Lung (tissue), 17 donors: ENCODE measurements at places on chromosomes 11 and 22.
A peak's percentile ranks its signal among the peaks of the same experiment; 100 is the strongest.

DNA sequence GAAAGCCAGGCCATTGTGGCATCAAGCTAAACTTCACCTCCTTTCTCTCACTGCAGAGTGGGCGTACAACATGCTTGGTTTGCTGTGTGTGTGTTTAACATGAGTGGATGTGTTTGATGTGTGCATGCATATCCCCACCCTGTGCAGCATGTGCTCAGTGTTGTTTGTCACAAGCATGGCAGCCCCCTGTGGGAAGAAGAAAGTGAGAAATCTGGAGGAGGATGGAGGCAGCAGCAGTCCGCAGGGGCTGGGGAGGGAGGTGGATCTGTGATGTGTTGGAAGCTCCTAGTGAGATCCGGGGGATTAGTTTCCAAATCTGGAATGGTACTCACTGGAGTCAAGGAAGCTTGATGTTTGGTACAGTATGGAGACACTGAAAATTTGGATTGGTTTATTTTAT, 24.1 kb upstream of the CCDC134 start:
- DNase-seq = no peak
- H3K27me3 ChIP-seq = no peaks in the 10 kb centered on the region

DNA sequence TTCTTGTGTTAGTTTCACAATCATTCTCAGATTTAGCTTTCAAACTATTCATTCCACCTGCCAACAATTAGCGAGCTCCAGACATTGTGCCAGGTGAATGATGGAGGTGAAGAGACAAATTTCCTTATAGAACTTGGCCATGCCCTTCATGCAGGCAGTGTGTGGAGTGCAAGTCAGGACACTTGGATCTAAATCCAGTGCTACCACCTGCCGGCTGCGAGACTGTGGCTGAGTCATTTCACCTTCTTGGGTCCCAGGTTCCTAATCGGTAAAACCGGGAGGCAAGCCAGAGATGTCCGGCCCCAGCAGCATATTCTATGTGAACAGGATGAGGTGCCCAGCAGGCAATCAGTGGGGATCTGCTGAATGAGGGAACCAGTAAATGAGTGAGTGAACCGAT, 18.6 kb upstream of the EHF start:
- H3K27ac ChIP-seq = no peak overlapping the region
- H3K4me1 ChIP-seq = peaks cover 38% of the 10 kb centered on the region
- no peak overlapping the region for H3K4me3 ChIP-seq
- no peaks in the 10 kb centered on the region for H3K36me3 ChIP-seq
- no peak for DNase-seq

- no peak for DNase-seq
- H3K36me3 ChIP-seq = no peaks in the 10 kb centered on the region
- H3K27ac ChIP-seq = no peak overlapping the region
- no peaks in the 10 kb centered on the region for H3K27me3 ChIP-seq
- H3K4me1 ChIP-seq = no peaks in the 10 kb centered on the region
Observed at GRCh38 chr11:23509023-23509422, 648.7 kb upstream of the CCDC179 start.

DNA sequence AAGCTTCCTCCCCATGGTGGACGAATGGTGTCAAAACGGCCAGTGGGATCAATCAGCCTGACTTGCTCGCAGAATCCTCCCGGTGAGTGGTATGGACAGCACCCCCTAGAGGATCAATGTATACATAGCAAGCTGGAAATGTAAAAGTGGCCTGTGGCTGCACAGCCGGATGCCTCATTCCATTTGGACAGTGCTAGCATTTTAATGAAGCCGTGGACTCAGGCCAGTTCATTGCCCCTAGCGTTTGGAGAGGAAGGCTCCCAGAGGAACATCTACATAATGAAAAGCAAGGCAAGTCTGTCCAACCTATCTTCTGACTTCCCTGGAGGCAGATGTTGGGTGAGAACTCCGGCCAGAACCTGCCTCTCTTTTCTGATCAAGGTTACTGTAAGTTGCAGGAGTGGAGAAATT, 942.3 kb downstream of the NTM start:
- peak; percentile 46 for DNase-seq
- H3K36me3 ChIP-seq = no peaks in the 10 kb centered on the region
- no peak overlapping the region for H3K27ac ChIP-seq
- H3K4me1 ChIP-seq = no peaks in the 10 kb centered on the region

GRCh38 chr11:30705913-30706675, 119.9 kb upstream of the MPPED2 start:
- H3K36me3 ChIP-seq = no peaks in the 10 kb centered on the region
- DNase-seq = no peak
- no peak overlapping the region for H3K27ac ChIP-seq
- H3K4me1 ChIP-seq = no peaks in the 10 kb centered on the region

DNA sequence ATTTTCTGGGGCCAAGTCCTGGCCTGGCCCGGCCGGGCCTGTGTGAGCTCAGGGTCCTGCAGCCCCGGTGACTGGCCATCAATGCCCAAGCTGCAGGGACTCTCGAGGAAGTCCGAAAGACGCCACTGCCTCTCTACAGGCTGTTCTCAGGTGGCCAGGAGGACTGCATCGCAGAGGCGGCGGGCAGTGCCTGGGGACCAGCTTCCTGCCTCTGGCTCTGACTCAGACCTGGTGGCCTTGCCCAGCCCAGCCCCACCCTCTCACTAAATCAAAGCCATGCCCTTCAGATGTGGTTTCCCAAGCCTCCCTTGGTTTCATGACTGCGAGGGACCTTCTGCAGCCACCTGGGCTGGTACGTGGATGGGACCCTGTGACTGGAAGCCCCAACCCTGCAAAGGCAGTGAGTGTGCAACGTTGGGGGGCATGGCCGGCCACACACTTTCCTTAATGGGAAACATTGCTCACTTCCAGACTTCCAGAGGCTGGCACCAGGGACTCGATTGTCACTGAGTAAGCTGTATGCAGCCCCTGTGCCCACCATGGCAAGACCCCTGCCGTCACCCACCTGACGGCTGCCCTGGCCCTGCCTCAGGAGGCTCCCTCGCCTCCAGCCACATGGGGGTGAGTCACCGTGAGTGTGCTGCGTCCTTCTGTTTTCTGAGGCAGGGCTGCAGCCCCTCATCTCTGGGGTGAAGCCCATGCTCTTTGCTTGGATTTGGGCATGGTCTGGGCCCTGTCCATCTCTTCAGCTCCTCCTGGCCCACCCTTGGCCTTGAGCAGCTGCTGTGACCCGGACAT, 6.0 kb upstream of the FGF3 start:
- no peaks in the 10 kb centered on the region for H3K36me3 ChIP-seq
- no peak for DNase-seq
- no peaks in the 10 kb centered on the region for H3K4me1 ChIP-seq
- H3K27me3 ChIP-seq = peaks cover 39% of the 10 kb centered on the region
- H3K4me3 ChIP-seq = no peak overlapping the region

DNA sequence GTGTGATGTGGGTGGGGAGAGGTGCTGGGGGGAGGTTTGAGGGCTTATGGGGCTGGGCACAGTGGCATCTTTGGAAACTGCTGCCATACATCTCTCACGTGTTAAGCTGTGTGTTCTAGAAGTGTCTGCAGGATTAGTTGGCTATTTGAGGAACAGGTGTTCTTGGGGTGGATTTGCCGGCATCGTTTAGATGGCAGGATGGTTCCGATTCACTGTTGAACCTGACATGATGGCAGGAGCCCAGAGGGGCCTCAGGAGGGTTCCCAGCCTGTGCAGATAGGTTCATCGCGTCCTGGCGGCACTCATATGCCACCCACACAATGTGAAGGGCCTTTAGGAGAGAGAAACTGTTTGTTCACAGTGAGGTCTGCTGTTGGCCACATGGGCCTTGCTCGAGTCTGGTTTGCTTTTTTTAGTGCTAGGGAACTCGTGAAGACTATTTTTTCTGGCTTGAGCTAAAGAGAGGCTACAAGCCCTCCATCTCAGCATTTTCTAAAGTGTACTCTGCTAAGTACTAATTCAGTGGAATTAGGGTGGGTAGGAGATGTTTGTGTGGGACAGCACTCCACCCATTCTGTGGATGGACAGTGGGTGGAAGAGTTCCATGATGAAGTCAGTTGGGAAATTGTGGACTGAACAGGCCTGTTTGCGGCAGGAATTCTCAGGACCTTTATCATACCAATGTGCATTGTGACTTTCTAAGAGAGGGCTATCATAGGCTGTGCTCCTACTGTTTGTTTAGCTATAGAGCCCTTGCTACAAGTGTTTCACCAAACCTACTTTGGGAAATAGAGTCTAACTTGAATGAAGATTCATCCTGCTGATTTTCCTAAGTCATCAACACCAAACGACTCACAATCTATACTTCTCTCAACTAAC, 55.4 kb upstream of the PLET1 start:
- H3K4me1 ChIP-seq = no peaks in the 10 kb centered on the region
- H3K27me3 ChIP-seq = no peaks in the 10 kb centered on the region
- no peaks in the 10 kb centered on the region for H3K36me3 ChIP-seq

DNA sequence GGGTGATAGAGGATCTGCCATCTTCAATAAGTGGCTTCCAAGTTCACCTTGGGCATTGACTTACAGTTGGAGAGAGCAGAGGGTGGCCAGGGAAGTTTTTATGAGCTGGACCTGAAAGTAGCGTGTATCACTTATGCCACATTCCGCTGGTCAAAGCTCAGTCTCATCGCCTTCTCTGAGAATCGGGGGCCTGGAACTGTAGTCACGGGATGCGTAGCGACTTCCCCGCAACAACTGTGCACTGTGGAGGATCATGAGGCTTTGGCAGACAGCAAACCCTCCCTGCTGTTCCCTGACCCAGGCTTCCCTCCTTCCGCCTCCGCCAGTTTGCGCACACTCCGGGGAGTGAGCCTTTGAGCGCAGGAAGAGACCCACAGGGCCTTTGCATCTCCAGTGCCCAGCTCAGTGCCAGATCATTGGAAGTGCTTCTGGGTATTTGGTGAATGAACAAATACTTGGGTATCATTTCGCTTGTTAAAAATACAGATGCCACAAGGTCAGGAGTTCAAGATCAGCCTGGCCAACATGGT, 95.5 kb downstream of the CEP164 start:
- no peak overlapping the region for H3K4me3 ChIP-seq
- no peaks in the 10 kb centered on the region for H3K27me3 ChIP-seq
- no peak for DNase-seq

GRCh38 chr11:134207538-134208239, 16.1 kb downstream of the NCAPD3 start:
- H3K36me3 ChIP-seq = peaks cover 33% of the 10 kb centered on the region
- peak; percentile 2 for DNase-seq
- H3K27me3 ChIP-seq = no peaks in the 10 kb centered on the region

GRCh38 chr11:9847636-9848035, 183.8 kb downstream of the SWAP70 start:
- no peak for DNase-seq
- H3K36me3 ChIP-seq = peaks cover 6% of the 10 kb centered on the region
- no peaks in the 10 kb centered on the region for H3K27me3 ChIP-seq
- no peak overlapping the region for H3K4me3 ChIP-seq
- no peaks in the 10 kb centered on the region for H3K4me1 ChIP-seq

DNA sequence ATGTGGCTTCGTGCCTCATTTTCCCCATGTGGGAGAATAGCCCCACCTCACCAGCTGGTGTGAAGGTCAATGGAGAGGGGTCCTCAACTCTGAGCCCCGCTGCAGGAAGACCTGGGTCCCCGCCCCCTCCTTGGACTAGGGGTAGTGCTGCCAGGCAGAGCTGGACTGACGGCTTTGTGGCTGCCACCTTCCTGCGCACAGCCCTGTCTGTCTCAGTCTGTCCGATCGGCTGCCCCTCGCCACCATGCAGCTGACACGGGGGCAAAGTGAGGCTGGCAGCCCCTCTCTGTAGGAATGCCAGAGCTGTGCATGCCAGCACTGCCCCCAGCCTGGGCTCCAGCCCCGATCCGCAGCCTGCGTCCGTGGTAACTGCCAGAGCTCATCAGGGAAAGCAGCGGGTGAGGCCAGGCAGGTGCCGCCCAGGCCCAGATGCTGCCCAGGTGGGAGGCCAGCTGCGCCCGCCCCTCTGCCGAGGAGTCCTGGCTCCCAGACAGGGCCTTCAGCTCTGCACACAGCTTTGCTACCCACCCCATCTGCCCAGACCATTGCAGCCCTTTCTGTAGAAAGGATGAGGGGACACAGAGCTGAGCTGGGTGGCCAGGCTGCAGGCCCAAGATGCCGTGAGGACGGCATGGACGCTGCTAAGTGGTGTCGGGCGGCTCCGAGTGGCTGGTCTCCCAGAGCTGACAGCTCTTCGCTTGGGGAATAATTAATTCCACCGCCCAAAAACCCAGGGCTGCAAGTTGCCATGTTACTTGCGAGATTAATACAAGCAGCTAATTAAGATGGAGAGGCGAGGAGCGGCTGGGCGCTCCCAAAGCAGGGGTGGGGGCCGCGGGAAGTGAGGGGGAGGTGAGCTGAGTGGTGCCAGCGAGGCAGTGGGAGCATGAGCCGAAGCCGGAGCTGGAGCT, 19.5 kb upstream of the FLRT1 start:
- H3K27me3 ChIP-seq = no peaks in the 10 kb centered on the region
- H3K27ac ChIP-seq = no peak overlapping the region
- DNase-seq = no peak
- H3K4me1 ChIP-seq = no peaks in the 10 kb centered on the region

GRCh38 chr22:38034278-38034882, 22.8 kb upstream of the PICK1 start:
- no peaks in the 10 kb centered on the region for H3K27me3 ChIP-seq
- H3K4me1 ChIP-seq = peaks cover 16% of the 10 kb centered on the region
- no peaks in the 10 kb centered on the region for H3K36me3 ChIP-seq
- DNase-seq = peak; percentile 79
- H3K4me3 ChIP-seq = no peak overlapping the region

GRCh38 chr11:108914981-108915380, 250.1 kb downstream of the DDX10 start:
- H3K27me3 ChIP-seq = no peaks in the 10 kb centered on the region
- no peaks in the 10 kb centered on the region for H3K36me3 ChIP-seq
- no peak overlapping the region for H3K4me3 ChIP-seq

DNA sequence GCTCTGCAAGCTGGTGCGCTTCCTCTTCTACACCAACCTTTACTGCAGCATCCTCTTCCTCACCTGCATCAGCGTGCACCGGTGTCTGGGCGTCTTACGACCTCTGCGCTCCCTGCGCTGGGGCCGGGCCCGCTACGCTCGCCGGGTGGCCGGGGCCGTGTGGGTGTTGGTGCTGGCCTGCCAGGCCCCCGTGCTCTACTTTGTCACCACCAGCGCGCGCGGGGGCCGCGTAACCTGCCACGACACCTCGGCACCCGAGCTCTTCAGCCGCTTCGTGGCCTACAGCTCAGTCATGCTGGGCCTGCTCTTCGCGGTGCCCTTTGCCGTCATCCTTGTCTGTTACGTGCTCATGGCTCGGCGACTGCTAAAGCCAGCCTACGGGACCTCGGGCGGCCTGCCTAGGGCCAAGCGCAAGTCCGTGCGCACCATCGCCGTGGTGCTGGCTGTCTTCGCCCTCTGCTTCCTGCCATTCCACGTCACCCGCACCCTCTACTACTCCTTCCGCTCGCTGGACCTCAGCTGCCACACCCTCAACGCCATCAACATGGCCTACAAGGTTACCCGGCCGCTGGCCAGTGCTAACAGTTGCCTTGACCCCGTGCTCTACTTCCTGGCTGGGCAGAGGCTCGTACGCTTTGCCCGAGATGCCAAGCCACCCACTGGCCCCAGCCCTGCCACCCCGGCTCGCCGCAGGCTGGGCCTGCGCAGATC, 16.5 kb downstream of the P2RY2 start:
- no peaks in the 10 kb centered on the region for H3K36me3 ChIP-seq
- H3K27ac ChIP-seq = no peak overlapping the region
- H3K27me3 ChIP-seq = no peaks in the 10 kb centered on the region
- H3K4me3 ChIP-seq = no peak overlapping the region
- H3K4me1 ChIP-seq = peaks cover 3% of the 10 kb centered on the region
- DNase-seq = no peak

- DNase-seq = peak; percentile 68
- H3K27me3 ChIP-seq = no peaks in the 10 kb centered on the region
- H3K36me3 ChIP-seq = no peaks in the 10 kb centered on the region
- H3K4me1 ChIP-seq = no peaks in the 10 kb centered on the region
Observed at GRCh38 chr22:37601540-37602442, 6.8 kb upstream of the GGA1 start.

GRCh38 chr11:69542314-69543168, 61.1 kb downstream of the LINC01488 start:
- no peak overlapping the region for H3K4me3 ChIP-seq
- H3K4me1 ChIP-seq = peaks cover 42% of the 10 kb centered on the region
- H3K36me3 ChIP-seq = no peaks in the 10 kb centered on the region
- no peaks in the 10 kb centered on the region for H3K27me3 ChIP-seq
- peak; percentile 60 for DNase-seq
